Purkinje cell (primary cell): ENCODE measurements at places on chromosomes 16 and 17. TPM values are rescaled to one million over a fixed set of nuclear protein-coding genes. Genes with fewer than 3 reads are reported as not detected.

The HOXB1 gene
- polyA plus RNA-seq, result not detected in 2 replicates

The CD300E gene
- polyA plus RNA-seq, result not detected in 2 replicates

The SHBG gene
- polyA plus RNA-seq, result 2.5 TPM in 1 of 2 replicates, not detected in the other

The IRX6 gene
- polyA plus RNA-seq, result not detected in 2 replicates

The DNAH3 gene
- not detected in 2 replicates for polyA plus RNA-seq
